ENCODE measurements at places on chromosomes 5 and 9. TPM values are rescaled to one million over a fixed set of nuclear protein-coding genes. Genes with fewer than 3 reads are reported as not detected.

Gene GPX3
- 17.8 TPM for total RNA-seq

Gene REEP2
- 5.9 TPM for total RNA-seq

Gene SLC45A2
- not detected for total RNA-seq

Gene ANKRD31
- total RNA-seq, result 0.12 TPM

Gene NR2F1-AS1
- 3.8 TPM for total RNA-seq

Gene NR4A3
- total RNA-seq, result 2.0 TPM

Gene MED27
- total RNA-seq, result 33.7 TPM

Gene PCDHB15
- total RNA-seq, result 0.05 TPM

Gene PRSS3
- 11.1 TPM for total RNA-seq

Gene PCDHA7
- 0.08 TPM for total RNA-seq

Gene DIRAS2
- not detected for total RNA-seq

Gene IL33
- total RNA-seq, result 1.2 TPM

Gene MARCOL
- total RNA-seq, result not detected

Gene OSTF1
- total RNA-seq, result 14.4 TPM

Gene GALNT12
- 4.1 TPM for total RNA-seq

Gene WDR38
- total RNA-seq, result not detected

Gene CD180
- not detected for total RNA-seq

Gene STC2
- total RNA-seq, result 53.7 TPM

Gene DNLZ
- 39.1 TPM for total RNA-seq

Gene CYLC2
- total RNA-seq, result not detected

Gene RABGAP1
- total RNA-seq, result 15.5 TPM

Gene ENG
- total RNA-seq, result 0.17 TPM

Gene PCDHA10
- not detected for total RNA-seq

Gene ASS1
- 16.7 TPM for total RNA-seq

Gene CCL28
- 0.21 TPM for total RNA-seq

Gene IL3
- total RNA-seq, result not detected

Gene HRH2
- 0.71 TPM for total RNA-seq

Gene DAPK1
- 12.9 TPM for total RNA-seq

Gene TMC1
- 0.05 TPM for total RNA-seq

All from A549 treated with CpdA at 1 μM for 4 hours (cell line).